ENCODE measurements at places on chromosomes 13 and 19. TPM values are rescaled to one million over a fixed set of nuclear protein-coding genes. Genes with fewer than 3 reads are reported as not detected.

GRCh38 chr13:36884235-36884634 lies 35.8 kb downstream of the SMAD9 start:
- no peak for DNase-seq

DNA sequence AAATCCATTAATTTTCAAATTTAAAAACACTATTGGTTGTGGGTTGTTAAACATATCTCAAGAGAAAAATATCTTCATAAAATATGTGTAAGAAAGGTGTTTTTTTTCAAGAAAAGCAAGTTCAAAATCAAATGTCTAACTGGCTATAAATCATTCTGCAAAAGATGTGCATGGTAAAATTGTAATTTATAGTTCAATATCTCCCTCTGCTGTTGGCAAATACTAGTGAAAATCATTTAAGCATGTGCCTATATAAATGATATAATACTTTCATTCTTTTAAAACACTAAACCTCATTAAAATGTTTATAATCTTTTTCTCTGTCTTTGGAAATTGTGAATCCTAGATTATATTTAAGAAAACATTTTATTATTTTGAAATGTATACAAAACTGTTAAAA lies 17.2 kb upstream of the SLITRK6 start:
- DNase-seq = no peak

GRCh38 chr19:40831502-40832430 lies 18.5 kb downstream of the CYP2A6 start:
- peak; percentile 81 for DNase-seq

Gene C19orf67
- total RNA-seq = not detected

DNA sequence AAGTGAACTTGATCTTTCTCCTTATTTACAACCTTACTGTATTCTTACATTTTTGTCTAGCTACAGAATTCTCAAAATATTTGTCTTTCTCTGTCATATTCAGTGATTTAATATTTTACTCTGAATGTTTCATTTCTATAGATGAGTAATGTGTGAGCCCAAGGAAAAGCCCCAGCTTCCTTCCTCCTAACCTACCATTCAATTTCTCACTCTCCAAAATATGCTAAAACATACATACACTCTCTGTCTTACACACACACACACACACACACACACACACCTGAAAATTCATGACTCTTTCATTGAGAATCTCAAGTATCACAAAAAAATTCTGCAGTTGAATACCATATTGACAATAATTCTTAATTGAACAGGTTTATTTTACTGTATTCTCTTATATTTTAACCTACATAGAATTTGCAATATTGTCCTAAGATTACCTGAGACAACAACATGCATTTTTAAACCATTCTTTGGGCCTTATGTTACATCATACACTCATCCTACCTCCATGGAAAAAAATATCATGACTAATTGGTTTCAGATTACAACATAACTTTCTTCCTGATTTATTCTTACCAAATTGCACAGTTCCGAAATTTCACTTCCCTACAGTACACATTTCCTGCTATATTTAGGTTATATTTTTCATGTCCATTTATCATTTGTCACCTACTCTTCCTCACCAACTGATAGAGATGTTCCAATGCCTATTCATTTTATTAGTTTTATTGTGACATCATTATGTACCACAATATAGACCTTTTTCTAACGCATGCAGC lies 1965.6 kb upstream of the PCDH20 start:
- DNase-seq = peak; percentile 0

DNA sequence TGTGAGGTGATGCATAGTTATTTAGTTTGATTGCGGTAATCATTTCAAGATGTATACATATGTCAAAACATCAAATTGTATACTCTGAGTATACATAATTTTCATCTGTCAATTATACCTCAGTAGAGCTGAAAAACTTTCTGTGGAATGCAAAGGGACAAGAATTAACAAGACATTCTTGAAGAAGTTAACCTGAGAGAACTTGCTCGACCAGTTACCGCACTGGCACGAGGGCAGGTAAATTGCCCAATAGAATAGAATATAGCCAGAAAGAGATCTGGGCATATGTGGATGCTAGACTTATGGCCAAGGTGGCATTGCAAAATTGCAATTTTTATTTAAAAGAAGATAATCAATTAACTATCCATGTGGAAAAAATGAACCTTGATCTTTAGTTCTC lies 42.3 kb upstream of the GJB6 start:
- peak; percentile 81 for DNase-seq

Gene TMEM143
- total RNA-seq = 4.5 TPM

GRCh38 chr13:25604106-25604505 lies 232.3 kb downstream of the ATP8A2 start:
- DNase-seq = no peak

GRCh38 chr13:74819549-74819948 lies 662.4 kb downstream of the TBC1D4 start:
- peak; percentile 61 for DNase-seq

GRCh38 chr19:16369664-16370576 lies 45.3 kb downstream of the KLF2 start:
- no peak for DNase-seq

GRCh38 chr13:23443878-23444277 lies 10.4 kb upstream of the SACS start:
- DNase-seq = no peak

DNA sequence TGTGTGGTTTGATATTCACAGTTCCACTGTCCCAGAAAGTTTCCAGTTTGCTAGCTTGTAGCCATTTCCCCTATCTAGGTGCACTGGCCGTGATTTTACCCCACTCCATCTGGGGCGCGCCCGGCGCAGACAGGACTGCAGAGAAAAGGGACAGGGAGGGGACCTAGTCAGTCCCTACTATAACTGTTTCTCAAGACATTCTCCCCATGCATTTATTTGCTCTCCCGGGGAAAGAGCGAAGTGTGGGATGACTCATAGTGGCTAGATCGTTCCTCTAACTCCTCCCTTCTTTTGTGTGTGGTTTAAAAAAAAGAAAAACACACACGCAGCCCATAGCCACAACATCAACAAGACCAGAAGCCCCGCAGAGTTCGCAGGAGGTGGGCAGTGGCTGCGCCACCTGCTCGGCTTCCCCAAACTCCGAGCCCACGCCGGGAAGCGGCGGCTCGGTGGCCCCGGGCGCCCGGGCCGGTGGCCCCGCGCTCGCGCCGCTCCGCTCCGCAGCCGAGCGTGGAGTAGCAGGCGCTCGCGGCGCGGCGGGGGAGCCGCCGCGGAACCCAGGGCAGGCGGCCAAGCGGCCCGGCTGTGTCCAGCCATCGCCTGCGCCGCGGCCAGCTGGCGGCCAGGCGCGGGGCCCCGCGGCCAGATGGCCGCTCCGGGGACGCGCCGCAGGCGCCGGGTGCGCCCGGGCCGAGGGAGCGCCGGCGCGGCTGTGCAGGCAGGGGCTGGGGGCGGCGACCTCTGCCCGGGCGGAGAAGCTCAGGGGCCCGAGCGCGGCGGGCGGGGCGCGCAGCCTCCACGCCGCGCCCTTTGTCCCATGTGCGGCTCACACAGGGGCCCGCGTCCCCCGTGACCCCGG lies 653 bp downstream of the TMTC4 start:
- DNase-seq = peak; percentile 69

DNA sequence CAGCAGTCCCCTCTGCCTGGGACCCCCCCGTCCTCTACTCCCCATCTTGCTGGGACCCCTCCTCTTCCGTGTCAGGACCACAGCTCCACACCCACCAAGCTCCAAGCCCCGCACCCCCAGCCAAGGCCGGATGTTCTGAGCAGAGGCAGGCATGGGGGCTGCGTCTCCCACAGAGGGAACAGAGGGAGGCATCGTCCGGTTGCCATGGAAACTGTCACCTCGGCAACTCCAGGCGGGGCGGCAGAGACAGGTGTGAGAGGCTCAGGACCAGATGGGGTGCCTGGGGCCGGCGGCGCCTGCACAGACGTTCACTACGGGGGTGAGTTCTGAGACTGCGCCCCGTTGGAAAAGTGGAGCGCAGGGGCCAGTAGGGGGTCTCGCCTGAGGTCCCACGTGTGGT lies 5.4 kb downstream of the RNU6-9 start:
- no peak for DNase-seq

Gene NR1H2
- 61.5 TPM for total RNA-seq

- DNase-seq = peak; percentile 63
These were observed 67.3 kb downstream of the TRPM4 start for GRCh38 chr19:49224879-49225278.

Gene KCNC3
- 0.67 TPM for total RNA-seq

GRCh38 chr13:51192348-51192747 lies 29.9 kb upstream of the FAM124A start:
- DNase-seq = no peak

DNA sequence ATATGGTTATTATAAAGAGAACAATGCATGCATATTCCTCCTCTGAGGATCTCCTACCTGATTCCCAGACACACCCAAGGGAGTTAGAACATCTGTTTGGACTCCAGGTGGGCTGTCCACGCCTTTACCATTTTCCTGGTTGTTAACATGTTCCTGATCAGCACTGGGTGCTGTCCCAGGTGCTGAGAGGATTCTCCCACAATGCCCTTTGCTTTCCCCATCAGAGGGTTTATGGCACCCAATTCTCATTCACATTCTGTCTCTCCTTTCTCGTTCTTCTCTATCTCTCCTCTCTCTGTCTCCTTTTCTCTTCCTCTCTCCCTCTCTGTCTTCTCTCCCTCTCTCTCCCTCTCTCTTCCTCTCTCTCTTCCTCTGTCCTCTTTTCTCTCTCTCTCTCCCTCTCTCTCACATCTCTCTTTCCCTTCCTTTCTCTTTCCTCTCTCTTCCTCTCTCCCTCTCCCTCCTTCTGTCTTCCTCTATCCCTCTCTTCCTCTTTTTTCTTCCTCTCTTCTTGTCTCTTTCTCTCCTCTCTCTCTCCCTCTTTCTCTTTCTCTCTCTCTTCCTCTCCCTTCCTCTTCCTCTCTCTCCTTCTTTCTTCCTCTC lies 3.3 kb upstream of the RDH13 start:
- no peak for DNase-seq

- no peak for DNase-seq
These were observed 45.8 kb downstream of the TMEM255B start for GRCh38 chr13:113804703-113805430.

DNA sequence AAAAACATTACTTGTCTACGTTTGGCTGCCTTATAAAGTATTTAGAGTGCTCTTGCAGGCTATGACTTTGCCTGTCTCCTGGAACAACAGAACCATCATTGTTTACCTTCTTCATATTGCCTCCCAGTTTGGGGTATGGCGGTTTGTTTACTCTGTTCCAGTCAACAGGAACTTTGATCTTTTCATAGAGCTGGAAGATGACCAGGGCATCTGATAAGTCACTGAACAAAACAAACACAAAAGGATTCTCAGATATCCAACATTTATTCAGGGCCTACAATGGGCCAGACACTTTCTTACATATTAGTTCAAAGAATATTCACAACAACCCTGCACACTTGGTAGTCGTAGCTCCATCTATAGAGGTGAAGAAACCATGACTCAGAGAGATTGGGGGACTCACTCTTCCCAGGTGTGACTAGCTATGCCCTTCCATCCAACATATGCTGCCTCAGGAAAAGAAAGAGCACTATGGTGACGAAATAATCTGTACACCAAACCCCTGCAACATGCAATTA lies 38.4 kb upstream of the CPB2 start:
- no peak for DNase-seq

Gene ERICH6B
- total RNA-seq = not detected

DNA sequence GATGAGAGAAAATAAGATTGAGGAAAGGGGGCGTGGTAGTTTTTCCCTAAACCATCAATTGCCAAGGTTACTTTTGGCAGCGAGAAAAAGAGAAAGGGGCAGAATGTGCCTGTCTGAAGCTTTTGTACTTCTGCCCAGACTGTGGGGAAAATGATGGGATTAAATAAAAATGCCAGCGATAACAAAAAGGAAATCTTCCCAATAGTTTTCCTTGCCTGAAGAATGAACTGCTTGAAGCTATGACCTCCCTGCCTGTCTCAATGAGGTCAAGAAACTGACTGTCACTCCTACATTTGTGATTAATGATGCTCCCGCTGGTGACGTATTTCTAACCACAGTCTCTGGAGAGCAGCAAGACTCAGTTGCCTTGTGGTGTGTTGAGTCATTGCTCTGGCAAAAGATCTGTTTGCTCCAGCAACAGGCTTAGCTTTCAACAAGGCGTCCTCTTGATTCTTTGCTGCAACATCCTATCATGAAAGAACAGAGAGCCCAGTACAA lies 1051.5 kb downstream of the DIAPH3 start:
- peak; percentile 64 for DNase-seq

- no peak for DNase-seq
These were observed 97.9 kb downstream of the KDM4B start for GRCh38 chr19:5066768-5067167.

Gene ZNF99
- total RNA-seq = not detected
